ENCODE measurements at places on chromosomes 2 and 18. TPM values are rescaled to one million over a fixed set of nuclear protein-coding genes. Genes with fewer than 3 reads are reported as not detected.
A peak's percentile ranks its signal among the peaks of the same experiment; 100 is the strongest.

DNA sequence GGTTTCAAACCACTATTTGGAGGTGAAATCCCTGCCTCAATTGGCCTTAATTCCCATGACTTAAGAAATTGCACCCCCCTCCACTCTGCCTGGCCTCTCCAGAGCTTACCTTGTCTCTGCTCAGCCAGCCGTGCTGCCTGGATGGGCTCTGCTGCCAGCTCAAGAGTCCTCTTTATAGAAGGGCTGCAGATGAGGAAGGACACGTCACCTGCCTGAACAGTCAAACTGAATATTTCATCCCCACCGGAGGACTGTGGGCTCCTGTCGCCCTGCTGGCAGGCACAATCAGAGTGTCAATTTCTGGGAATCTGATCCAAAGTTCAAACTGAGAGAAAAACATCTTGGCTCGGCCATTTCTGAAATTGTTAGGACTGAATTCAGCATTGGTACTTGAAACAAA is at the start of gene OTOS:
OTOS (minus strand) TSS at position 148 of the 400 bp plus-strand sequence. CDS start 332 bp downstream, outside the sequence.
- peaks cover 5% of the 10 kb centered on the region for H3K4me1 ChIP-seq
- peaks cover 43% of the 10 kb centered on the region for H3K27me3 ChIP-seq
- no peaks in the 10 kb centered on the region for H3K36me3 ChIP-seq
- DNase-seq = no peak
- H3K27ac ChIP-seq = no peak within 1 kb of the TSS

DNA sequence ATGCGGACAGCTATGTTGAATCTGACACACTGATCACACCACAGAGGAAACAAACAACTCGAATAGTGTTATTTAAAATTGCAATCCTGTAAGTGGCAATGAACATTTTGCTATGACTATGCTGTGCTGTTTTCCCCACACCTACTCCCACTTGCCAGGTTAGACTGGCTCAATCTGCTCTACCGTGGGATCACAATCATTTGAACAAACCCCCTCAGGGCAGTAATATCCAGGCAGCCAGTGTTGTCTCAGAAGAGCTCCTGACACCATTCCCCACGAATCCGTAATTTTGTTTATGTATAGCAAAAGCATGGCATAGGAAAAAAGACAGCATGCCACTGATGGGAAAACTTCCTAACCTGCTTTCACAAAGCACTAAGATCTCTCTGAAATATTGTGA is 284.3 kb downstream of the ERBB4 start:
- no peak overlapping the region for H3K4me3 ChIP-seq
- no peaks in the 10 kb centered on the region for H3K36me3 ChIP-seq
- peaks cover 6% of the 10 kb centered on the region for H3K4me1 ChIP-seq
- no peaks in the 10 kb centered on the region for H3K27me3 ChIP-seq
- H3K27ac ChIP-seq = peak overlapping the region; percentile 17
- DNase-seq = no peak

DNA sequence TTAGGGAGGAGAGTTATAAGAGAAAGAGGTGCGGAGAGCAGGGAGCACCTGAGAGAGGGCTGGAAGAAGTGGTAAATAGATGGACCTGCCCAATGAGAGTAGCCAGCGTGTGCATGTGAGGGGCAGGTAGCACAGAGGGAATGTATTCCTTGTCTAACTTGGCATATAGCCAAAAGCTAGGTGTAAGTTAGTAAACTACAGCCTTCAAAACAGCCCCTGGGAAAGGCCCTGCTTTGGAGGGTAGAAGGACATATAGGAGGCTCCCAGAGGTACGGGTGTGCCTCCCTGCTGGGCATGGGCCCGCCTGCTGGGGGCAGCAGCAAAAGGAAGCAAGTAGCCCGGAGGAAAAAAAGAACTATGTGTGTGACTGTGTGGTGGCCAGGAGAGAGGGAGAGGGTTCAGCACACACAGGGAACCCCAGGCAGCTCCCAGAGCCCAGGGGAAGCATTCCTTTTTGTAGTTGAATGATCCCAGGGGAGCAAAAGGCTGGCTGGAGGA is 48.0 kb downstream of the TCF7L1 start:
- no peak overlapping the region for H3K4me3 ChIP-seq
- H3K27ac ChIP-seq = peak overlapping the region; percentile 74
- no peak for DNase-seq

DNA sequence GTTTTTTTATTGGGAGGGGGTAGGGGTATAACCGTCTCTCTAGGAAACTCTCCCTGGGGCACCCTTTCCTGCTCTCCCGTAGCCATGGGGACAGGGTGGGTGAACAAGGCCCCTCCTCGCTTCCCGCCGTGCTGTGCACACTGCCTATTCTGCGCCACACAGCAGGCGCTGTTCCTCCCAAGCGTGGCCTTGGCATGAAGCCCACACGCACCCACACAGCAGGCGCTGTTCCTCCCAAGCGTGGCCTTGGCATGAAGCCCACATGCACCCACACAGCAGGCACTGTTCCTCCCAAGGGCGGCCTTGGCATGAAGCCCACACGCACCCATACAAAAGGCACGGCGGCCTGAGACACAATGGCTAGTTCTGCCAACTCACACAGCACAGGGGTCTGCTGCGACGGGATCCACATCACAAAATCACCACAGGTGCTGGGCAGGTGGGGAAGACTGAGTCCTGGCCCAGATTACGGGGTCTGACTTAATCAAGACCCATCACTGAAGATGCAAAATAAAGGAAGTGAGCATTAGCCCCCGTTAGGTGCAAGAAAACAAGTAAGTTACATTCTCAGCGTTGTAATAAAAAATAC is 46.6 kb upstream of the TPO start:
- DNase-seq = no peak
- H3K27me3 ChIP-seq = peaks cover 9% of the 10 kb centered on the region
- no peaks in the 10 kb centered on the region for H3K36me3 ChIP-seq
- no peak overlapping the region for H3K27ac ChIP-seq
- no peak overlapping the region for H3K4me3 ChIP-seq

GRCh38 chr2:12164689-12165088 is 418.3 kb downstream of the LPIN1 start:
- no peak overlapping the region for H3K27ac ChIP-seq
- no peaks in the 10 kb centered on the region for H3K36me3 ChIP-seq
- no peaks in the 10 kb centered on the region for H3K27me3 ChIP-seq
- no peak overlapping the region for H3K4me3 ChIP-seq
- H3K4me1 ChIP-seq = peaks cover 22% of the 10 kb centered on the region
- DNase-seq = no peak

- no peaks in the 10 kb centered on the region for H3K27me3 ChIP-seq
- peaks cover 1% of the 10 kb centered on the region for H3K4me1 ChIP-seq
- no peak overlapping the region for H3K4me3 ChIP-seq
- H3K36me3 ChIP-seq = no peaks in the 10 kb centered on the region
- no peak for DNase-seq
Observed at GRCh38 chr2:226256709-226257376, 542.8 kb downstream of the IRS1 start.

- no peak for DNase-seq
- H3K4me3 ChIP-seq = no peak overlapping the region
- H3K27me3 ChIP-seq = peaks cover 25% of the 10 kb centered on the region
- H3K36me3 ChIP-seq = no peaks in the 10 kb centered on the region
- H3K27ac ChIP-seq = no peak overlapping the region
Observed at GRCh38 chr2:176391148-176391419, 121.8 kb downstream of the MTX2 start.

- H3K36me3 ChIP-seq = no peaks in the 10 kb centered on the region
- peaks cover 7% of the 10 kb centered on the region for H3K4me1 ChIP-seq
- DNase-seq = no peak
- peaks cover 8% of the 10 kb centered on the region for H3K27me3 ChIP-seq
Observed at GRCh38 chr2:235551965-235552364, 58.1 kb downstream of the AGAP1 start.

GRCh38 chr2:160157861-160158829 is 41.9 kb downstream of the ITGB6 start:
- peak overlapping the region; percentile 98 for H3K27ac ChIP-seq
- peaks cover 5% of the 10 kb centered on the region for H3K36me3 ChIP-seq
- DNase-seq = no peak
- peaks cover 35% of the 10 kb centered on the region for H3K4me1 ChIP-seq
- peak overlapping the region; percentile 20 for H3K4me3 ChIP-seq

GRCh38 chr2:98805412-98806171 is 74.7 kb upstream of the MGAT4A start:
- DNase-seq = no peak
- H3K27me3 ChIP-seq = no peaks in the 10 kb centered on the region
- peak overlapping the region; percentile 54 for H3K27ac ChIP-seq
- H3K4me1 ChIP-seq = peaks cover 21% of the 10 kb centered on the region
- H3K4me3 ChIP-seq = no peak overlapping the region

DNA sequence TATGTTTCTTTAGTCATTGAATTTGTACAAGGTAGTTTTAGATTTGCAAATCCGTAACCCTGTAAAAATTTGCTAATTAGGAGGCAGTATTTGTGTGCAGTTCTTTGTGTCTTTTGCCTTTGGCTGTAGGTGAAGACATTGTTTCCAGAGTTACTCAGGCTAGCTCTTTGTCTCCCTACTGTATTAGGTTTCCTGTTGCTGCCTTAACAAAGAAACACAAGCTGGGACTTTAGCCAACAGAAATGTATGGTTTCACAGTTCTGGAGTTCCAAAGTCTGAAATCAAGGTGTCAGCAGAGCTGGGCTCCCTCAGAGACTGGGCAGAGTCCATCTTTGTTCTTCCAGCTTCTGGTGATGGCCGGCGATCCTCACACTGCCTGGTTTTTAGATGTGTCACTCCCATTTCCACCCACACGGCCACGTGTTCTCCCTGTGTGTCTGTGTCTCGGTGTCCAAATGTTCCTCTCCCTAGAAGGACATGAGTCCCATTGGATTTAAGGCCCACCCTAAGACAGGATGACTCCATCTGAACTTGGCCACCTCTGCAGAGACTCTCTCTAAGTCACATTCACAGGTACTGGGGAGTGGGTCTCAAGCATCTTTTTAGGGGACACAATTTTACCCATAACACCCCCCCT is 309.7 kb downstream of the GALR1 start:
- H3K27ac ChIP-seq = no peak overlapping the region
- no peak for DNase-seq
- no peaks in the 10 kb centered on the region for H3K4me1 ChIP-seq
- no peaks in the 10 kb centered on the region for H3K27me3 ChIP-seq
- no peaks in the 10 kb centered on the region for H3K36me3 ChIP-seq

GRCh38 chr2:27356056-27356381 is 545 bp downstream of the GTF3C2 start:
- H3K4me1 ChIP-seq = peaks cover 25% of the 10 kb centered on the region
- peak overlapping the region; percentile 99 for H3K27ac ChIP-seq
- H3K27me3 ChIP-seq = no peaks in the 10 kb centered on the region
- peak overlapping the region; percentile 90 for H3K4me3 ChIP-seq
- H3K36me3 ChIP-seq = peaks cover 9% of the 10 kb centered on the region

- no peak overlapping the region for H3K4me3 ChIP-seq
- peaks cover 20% of the 10 kb centered on the region for H3K4me1 ChIP-seq
- no peak overlapping the region for H3K27ac ChIP-seq
- H3K36me3 ChIP-seq = peaks cover under 1% of the 10 kb centered on the region
- no peak for DNase-seq
Observed at GRCh38 chr2:145095641-145096435, 575.9 kb upstream of the ZEB2 start.

- H3K4me3 ChIP-seq = no peak overlapping the region
- no peak for DNase-seq
- peaks cover 31% of the 10 kb centered on the region for H3K4me1 ChIP-seq
- H3K27ac ChIP-seq = no peak overlapping the region
Observed at GRCh38 chr2:186533717-186534116, 47.7 kb downstream of the ZC3H15 start.

GRCh38 chr2:20488201-20488641 is 41.3 kb downstream of the RHOB start:
- peak overlapping the region; percentile 64 for H3K27ac ChIP-seq
- peaks cover 38% of the 10 kb centered on the region for H3K4me1 ChIP-seq
- no peak overlapping the region for H3K4me3 ChIP-seq

DNA sequence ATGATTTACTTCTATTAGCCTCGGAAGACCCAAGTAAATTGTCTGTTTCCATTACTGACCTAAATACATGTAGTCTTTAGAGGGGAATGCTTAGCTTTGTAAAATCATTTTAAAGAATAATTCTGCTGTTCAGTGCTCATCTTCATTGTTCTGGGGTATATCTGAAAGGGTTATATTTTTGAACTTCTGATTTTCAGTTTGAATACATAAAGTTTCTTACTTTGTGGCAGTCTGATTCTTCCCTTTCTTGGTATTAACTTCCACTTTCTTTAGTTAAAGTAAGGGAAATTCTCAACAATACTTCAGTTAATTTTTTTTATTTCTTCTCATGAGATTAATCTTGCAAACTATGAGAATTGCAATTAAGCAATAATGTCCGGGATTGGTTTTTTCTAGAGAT is 148.4 kb downstream of the DOCK10 start:
- DNase-seq = no peak
- H3K27me3 ChIP-seq = peaks cover 16% of the 10 kb centered on the region

DNA sequence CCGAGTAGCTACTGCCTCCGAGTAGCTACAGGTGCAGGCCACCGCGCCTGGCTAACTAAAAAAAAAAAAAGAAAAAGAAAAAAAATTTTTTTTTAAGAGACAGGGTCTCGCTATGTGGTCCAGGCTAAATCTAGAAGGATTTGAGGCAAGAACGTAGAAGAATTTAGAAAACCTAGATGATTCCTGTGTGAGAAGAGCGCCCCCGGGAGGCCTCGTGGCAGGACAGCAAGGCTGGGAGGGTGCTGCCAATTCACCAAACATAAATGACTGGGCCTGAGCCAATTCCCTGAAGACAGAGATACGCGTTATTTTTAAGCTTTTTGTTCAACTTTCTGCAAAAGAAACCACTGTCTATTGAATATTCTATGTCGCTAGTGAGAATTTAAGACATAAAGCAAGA is 90.1 kb upstream of the TGFA start:
- peaks cover 18% of the 10 kb centered on the region for H3K27me3 ChIP-seq
- no peak overlapping the region for H3K27ac ChIP-seq
- no peak overlapping the region for H3K4me3 ChIP-seq

GRCh38 chr2:166499281-166499680 is 5.2 kb upstream of the SCN7A start:
- no peak overlapping the region for H3K4me3 ChIP-seq
- H3K4me1 ChIP-seq = peaks cover 4% of the 10 kb centered on the region
- peaks cover 37% of the 10 kb centered on the region for H3K27me3 ChIP-seq
- no peak for DNase-seq
- H3K36me3 ChIP-seq = no peaks in the 10 kb centered on the region

DNA sequence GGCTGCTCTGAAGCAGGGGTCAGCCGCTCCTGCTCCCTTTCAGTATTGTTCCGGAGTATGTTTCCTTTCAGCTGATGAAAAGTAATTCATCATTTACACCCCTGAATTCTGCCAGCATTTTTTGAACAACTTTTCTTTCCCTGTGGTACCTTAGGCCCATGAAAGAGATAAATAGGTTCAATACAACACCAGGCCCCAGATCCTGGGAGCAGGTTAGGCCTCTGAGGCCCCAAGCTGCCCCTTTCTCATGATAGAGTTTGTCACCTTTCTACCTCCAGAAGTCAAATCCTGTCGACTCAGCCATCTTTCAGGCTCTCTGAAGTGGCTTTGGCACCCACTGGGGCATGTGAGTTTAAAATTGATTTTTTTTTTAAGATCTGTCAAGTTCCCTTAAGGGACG is 1415.1 kb upstream of the ZEB2 start:
- no peak overlapping the region for H3K27ac ChIP-seq
- H3K4me3 ChIP-seq = no peak overlapping the region
- H3K4me1 ChIP-seq = peaks cover 11% of the 10 kb centered on the region
- no peak for DNase-seq
- H3K27me3 ChIP-seq = no peaks in the 10 kb centered on the region

XPO1 gene
- total RNA-seq = 214 TPM

TBR1 gene
- total RNA-seq = 0.13 TPM

SCYGR4 gene
- total RNA-seq = not detected

VWA3B gene
- total RNA-seq = not detected

C1QL2 gene
- total RNA-seq = not detected

UXS1 gene
- total RNA-seq = 51.7 TPM
